NCI-H1092 treated with DMSO at 0.1 percent for 48 hours (cell line): ENCODE measurements at places on chromosomes 12 and 14.
A peak's percentile ranks its signal among the peaks of the same experiment; 100 is the strongest.

DNA sequence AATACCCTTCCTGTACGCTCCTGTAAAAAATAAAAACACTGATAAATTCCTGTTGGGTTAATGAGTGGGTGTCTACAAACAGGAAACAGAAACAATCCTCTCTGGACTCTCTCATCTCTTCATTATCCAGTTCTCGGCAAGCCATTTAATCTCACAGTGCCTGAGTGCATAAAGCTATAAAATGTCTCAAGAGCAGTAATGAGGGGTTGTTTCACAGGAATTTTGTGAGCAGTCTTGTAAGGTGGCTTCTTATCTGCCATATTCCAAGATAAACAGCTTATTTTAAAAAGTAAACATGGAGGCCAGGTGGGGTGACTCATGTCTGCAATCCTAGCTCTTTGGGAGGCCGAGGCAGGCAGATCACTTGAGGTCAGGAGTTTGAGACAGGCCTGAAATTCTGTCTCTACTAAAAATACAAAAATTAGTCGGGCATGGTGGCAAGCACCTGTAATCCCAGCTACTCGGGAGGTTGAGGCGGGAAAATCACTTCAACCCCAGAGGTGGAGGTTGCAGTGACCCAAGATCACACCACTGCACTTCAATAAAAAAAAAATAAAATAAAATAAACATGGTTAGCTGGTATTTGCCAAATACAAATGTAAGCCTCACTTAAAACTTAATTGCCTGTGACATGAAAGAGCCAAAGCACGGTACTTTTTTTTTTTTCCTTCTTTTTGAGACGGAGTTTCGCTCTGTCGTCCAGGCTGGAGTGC is 54.0 kb downstream of the CLIP1 start:
- peak; percentile 19 for DNase-seq

DNA sequence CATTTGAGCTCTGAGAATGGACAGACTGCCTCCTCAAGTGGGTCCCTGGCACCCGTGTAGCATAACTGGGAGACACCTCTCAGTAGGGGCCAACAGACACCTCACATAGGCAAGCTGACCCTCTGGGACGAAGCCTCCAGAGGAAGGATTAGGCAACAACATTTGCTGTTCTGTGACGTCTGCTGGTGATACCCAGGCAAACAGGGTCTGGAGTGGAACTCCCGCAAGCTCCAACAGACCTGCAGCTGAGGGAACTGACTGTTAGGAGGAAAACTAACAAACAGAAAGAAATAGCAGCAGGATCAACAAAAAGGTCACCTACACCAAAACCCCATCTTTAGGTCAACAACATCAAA is 69.6 kb downstream of the CEP83 start:
- no peak for DNase-seq

GRCh38 chr14:88870777-88871176 is 46.3 kb downstream of the TTC8 start:
- DNase-seq = peak; percentile 29

DNA sequence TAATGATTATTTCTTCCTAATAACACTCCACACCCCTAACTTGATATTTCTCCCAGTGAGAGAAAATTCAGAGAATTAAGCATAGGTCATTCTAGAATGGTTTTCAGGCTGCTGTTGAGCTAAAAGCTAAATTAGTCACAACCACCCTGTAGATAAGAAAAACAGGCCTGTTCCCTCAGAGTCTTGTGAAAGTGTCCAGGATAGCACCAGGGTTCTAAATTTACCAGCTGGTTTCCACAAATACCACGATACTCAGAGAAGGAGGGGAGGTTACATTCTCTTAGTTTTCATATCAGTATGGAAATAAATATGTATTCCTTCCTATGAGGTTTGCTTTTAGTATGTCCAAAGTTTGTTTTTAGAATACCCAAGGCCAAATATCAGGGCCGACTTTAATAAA is 66.0 kb upstream of the YARS2 start:
- DNase-seq = no peak

DNA sequence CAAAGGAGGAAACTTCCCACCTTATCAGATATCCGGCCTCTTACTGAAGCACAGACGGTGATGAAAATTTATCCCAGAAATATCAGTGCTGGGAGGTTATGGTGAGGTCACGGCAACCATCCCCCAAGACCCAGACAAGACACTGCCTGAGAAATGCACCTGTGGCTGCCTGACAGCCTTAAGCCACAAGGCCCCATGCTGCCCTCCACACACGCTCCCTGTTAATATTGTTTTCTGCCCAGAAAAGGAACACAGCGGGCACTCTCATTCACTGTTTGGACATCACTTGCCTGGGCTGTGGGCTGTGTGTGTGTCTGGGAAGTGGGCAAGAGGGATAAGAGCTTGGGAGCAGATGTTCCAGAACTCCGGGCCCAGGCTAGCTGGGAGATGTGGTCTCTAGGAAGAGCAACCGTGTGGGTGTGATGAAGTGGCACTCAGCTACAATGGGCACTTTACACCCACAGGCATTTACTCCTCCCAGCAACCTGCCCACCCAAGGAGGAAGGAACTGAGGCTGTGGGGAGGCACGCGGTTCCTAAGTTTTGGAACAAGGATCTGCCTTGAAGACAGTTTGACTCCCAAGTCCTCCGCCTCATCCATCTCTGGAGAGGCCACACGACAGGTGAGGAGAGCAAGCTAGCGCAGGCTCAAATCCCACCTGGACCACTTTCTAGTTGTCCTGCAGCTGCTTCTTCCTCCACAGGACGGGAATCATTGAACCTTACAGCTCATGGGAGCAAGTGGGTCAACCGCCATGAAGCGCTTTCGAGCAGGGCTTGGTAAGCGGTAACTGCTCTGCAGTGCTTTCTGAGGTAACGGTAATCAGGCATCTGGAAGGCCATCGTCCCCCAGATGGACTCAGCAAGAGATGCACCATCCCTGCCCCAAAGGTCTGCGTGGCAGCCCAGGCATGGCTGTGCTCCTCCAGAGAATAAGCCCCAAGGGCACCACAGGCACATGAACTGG is 91.4 kb downstream of the CHGA start:
- no peak for DNase-seq

- peak; percentile 75 for DNase-seq
Measured at GRCh38 chr14:21526672-21527317, 649 bp upstream of the SALL2 start.

DNA sequence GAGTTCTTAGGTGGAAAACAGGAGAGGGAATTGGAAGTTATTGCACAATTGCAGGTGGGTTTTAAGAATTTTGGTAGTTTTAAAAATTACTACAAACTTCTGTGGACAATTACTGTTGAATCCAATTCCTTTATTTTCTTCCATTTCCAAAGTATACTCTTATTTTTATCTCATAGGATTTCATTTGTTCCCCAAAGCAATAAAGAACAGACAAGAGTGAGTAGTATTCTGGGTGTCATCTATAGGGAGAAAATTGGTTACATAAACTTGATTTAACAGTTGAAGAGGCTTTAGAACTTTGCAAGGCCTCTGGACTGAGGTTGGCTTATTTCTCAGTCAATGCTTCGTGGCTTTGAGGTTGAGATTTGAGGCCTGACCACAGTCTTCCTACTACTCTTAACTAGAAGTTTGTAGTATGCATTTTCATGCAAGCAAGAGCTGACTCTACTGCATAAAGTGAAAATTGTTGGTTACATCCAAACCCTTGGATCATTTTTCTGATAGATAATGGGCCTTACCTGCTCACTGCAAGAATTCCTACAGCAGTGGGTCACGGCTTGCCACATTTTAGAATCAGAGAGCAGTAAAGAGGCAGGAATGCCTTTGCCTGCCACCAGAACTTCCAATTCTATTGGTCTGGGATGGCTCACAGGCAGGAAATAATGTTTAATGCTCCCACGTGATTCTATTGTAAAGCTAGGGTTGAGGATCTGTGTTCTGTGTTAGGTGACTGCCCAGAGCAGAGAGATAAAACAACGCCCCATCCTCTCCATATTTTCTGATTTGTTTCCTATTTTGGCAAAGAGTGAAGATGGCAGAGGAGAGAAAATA is 270.5 kb downstream of the TTC6 start:
- DNase-seq = no peak

GRCh38 chr12:120764816-120765215 is 39.2 kb downstream of the ACADS start:
- DNase-seq = no peak

DNA sequence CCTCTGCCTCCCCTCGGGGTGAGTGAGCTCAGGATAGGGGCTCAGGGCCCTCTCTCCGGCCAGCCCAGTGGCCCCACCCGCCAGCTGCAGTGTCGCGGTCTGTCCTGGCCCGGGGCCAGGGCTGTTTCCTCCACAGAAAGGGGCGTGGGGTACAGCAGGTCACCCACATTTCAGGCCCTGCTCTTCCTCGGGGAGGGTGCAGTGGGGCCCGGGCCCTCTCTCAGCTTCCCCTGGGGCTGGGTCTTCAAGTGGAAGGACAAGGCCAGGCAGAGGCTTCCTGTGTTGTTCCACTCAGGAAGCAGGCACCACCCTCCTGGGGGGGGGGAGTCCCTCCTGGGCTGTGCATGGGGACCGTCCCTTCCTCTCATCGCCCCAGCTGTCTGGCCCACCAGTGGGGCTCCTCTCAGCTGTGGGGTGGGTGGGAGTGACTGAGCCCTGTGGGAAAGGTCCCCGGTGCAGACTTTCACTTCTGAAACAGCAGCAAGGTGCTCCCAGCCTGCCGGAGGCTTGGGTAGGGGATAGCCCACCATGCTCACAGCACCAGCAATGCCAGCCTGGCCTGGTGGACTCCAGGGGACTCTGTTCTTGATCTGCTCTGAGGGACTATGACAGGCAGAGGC is 3.7 kb downstream of the GPR132 start:
- DNase-seq = no peak

DNA sequence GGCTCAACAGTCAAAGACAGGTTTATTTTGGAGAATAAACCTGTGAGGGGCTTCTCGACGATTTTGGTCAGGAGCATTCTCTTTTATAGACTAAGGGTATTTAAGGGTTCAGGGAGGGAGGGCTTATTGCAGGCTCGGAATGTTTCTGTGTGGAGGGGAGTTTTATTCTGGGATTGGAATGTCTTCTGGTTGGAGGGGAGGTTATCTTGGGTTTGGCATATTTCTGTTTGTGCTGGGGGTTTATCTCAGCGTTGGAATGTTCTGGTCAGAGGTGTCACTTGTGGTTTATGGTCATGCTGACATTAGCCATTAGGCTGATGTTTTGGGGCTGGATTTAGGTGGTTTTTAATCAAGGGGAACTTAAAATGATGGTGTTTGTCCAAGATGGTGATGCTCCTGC is 103.9 kb downstream of the SUDS3 start:
- no peak for DNase-seq

DNA sequence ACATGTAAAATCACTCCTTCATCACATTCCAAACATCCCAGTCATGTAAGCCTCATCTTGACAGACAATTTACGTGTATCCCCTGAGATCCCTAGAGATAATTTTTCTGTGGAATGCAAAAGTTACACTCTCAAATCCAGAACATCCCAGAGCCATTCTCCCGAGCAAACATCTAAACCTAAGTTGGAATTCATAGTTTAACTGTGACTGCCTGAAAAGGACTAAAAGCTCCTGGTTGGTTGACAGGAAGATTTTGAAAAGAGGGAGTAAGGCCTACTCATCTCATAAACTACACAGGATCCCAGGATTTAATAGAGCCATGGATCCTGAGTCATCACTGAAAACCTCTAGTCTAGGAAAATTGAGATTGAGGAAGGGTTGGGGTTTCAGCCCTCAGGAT is 123.6 kb downstream of the SCN8A start:
- DNase-seq = no peak

GRCh38 chr14:68757618-68758081 is 35.2 kb downstream of the ZFP36L1 start:
- DNase-seq = no peak

DNA sequence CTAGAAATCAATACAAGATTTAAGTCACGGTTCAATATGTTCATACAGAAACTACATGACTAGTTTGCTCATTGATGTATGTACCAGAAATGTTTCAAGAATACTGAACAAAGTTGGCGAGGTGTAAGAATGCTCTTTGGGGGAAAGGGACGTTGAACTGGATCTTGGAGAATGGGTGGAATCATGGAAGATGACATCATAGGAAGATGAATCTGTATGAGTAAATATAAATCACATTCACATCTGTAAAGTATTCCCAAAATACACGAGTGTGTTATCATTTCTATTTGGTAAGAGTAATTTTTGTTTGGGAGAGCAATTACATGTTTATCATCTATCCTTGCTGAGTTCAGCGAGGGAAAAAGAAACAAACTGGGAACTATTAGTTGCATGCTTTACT is 162.2 kb upstream of the TMTC1 start:
- DNase-seq = no peak

DNA sequence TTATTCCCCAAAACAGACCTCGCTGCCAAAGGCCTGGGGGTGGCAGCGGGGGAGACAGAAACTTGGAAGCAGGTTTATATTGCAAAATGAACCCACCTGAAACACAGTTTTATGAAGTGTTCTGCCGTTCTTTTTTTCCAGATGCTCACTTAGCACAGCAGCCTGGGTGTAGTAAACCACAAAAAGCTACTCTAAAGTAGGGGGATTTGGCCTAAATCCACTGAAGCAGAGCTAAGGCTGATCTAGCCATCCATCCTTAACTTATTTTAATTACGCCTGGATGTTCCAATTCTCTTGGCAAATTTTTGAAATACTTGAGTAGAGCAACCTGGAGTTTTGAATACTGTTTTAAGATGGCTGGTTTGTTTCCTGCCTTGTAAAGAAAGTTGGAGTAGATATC is 121.2 kb downstream of the GPR135 start:
- no peak for DNase-seq

DNA sequence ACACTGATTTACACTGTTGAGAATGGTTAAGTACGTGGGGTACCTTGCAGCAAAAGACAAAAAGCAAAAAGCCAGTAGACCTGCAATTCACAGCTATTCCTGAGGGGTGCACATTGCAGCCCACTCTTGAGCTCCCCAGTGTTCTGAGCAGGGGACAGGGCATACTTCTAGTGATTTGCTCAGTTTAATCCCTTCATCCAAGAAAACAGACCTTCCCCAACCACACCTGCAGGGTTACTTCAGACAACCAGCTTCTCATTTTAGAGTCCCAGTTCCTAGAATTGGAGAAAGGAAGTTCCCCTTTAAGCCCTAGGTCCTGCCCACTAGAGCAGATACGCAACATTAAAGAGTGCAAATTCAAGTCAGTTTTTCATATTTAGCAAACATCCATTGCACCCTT is 3.6 kb upstream of the WSB2 start:
- DNase-seq = no peak

DNA sequence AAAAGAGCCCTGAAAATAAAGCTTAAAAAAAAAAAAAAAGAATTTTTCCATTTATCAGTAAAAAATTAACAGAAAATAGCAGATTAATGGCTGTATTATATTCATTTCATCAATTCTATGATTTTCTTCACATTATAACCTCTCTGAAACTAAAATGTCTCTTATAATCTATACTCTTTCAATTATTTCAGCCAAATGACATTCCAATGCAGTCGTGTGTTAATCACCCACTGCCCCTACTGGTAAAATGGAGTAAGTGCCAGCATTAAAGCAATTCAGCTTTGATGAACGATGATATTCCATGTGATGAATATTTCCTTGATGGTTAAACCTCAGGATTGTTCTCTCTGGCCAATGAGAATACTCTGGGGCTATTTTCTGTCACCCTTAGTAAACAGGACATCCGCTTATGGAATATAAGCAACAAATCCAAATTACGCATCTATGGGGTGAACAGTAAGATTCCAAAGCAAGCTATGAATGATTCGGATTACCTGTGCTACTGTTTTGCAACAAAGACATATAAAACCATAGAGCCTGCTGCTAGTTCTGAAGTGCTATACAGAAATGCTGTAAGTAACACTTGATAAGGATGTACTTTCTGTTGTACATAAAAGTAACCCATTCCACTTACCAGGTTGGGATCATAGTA is 20.3 kb upstream of the SYCP3 start:
- DNase-seq = no peak

GRCh38 chr14:58491593-58491992 is 64.1 kb downstream of the KIAA0586 start:
- DNase-seq = no peak
